Lung microvascular endothelial cell (primary cell): ENCODE measurements at places on chromosomes 6 and 20. TPM values are rescaled to one million over a fixed set of nuclear protein-coding genes. Genes with fewer than 3 reads are reported as not detected.

DNA sequence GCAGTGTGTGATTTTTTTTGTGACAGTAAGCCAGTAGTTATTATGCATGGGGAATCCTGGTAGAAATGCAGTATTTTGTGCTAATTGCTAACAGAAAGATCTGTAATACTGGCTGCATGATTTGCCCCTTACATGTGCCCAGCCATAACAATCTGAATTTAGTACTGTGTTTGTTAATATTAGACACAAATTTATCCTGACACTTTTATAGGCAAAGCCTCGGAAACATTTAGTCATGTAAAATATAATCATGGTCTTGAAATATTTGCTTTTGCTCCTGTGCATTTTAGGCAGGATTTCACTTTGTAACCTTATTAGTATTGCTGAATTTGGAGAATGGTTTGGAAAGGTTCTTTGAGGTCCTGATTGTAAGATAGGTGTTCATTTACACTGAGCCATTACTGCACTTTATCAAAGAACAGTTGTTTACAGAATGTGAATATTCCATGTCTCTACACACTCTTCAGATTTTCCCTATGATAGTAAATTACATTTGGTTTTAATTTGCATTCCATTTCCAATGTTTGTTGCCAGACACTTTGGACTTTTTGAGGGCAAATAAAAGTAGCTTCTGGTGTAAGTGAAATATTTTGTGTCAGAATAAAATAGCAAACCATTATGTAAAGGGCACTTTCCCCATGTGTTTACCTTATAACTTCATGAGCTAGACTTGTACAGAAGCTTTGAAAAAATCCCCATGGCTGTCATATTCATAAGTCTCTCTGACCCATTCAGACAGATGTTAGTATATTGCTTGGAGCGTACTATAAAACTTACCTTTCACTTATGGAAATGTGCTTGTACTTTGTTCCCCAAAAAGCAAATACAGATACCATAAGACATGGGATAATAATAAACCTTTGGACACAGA lies 349.9 kb downstream of the ARHGAP18 start:
- DNase-seq = no peak

DNA sequence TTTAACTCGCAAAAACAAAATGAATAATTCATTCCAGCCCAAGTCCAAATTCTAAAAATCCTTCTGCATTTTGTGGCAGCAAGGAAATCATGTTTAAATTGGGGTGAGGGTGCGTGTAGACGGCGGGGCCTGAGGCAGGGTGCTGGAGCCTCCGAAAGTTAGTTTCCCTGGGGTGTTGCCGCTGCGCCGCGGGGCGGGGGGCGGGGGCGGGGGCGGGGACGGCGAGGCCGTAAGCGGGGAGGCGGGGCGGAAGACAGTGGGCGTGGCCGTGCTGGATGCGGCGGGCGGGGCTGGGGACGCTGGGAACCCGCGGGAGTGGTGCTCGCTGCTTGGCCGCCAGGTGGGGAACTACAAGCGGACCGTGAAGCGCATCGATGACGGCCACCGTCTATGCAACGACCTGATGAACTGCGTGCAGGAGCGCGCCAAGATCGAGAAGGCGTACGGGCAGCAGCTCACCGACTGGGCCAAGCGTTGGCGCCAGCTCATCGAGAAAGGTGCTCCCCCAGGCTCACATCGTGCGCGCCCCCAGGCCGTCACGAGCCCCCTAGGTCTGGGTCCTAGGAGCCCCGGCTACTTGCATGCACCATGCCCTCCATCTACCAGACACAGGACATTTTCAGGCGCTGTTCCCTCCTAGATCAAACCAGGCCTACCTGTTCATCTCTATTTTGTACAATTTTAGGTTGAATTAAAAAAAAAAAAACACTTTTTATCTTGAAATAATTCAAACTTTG lies 29.0 kb downstream of the SPDEF start:
- DNase-seq = peak; percentile 94

DNA sequence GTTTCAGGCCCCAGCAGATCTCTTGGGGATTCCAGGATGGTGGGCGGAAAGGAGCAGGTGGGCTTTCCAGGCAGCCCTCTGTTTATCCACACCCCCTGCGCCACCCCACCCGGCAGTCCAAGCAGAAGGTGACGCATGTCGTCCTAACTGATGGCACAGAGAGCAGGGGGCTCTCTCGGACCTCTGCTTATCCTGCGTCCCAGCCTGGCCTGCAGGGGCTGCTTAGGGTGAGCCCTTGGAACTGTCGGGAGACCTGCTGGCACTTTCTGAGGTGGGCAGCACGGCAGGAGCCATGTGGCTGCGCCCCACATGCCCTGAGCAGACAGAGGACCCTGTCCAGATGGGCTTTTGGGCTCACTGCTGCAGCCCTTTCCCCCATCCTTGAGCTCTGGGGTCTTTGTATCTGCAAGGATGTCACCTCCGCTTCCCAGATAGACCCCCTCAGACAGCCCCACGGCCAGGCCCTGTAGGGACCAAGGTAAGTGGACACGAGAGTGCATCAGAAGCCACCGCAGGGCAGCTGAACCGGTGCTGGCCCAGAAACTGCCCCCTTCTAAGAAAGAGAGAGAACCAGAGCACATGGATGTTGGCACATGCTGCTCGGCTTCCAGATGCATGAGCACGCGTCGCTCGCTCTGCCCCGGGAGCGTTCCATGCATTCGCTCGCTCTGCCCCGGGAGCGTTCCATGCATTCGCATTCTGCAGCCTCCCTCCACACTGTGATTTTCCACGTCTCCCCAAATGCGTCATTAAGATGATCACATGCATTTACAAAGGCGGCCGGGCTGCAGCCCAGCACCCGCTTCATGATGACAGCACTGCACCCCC lies 246.7 kb downstream of the TAF4 start:
- DNase-seq = no peak

GRCh38 chr6:29758761-29759160 lies 35.5 kb downstream of the HLA-F start:
- no peak for DNase-seq

- DNase-seq = no peak
These were observed 73.8 kb downstream of the CDK19 start for GRCh38 chr6:110741517-110741916.

SNAP91 gene
- total RNA-seq = 0.22 and 0.40 TPM in 2 replicates

CLDN20 gene
- not detected in 2 replicates for total RNA-seq

- no peak for DNase-seq
These were observed 163.1 kb downstream of the LY86 start for GRCh38 chr6:6751619-6752023.

CD24 gene
- under 0.01 TPM in 1 of 2 replicates, not detected in the other for total RNA-seq

- DNase-seq = no peak
These were observed 121.3 kb downstream of the STXBP5 start for GRCh38 chr6:147325557-147325956.

GNAS-AS1 gene
- total RNA-seq = 0.22 TPM in 1 of 2 replicates, not detected in the other

FAXC gene
- total RNA-seq = 0.20 and 1.3 TPM in 2 replicates

- no peak for DNase-seq
These were observed 75.8 kb upstream of the MRPS10 start for GRCh38 chr6:42293386-42293977.
